Mammary epithelial cell (primary cell): ENCODE measurements at places on chromosomes 7 and 10. TPM values are rescaled to one million over a fixed set of nuclear protein-coding genes. Genes with fewer than 3 reads are reported as not detected.
A peak's percentile ranks its signal among the peaks of the same experiment; 100 is the strongest.

- no peak for DNase-seq
Measured at GRCh38 chr7:135736586-135737305, 8.8 kb upstream of the SLC13A4 start.

- DNase-seq = peak; percentile 82
Measured at GRCh38 chr7:122006687-122007086, 133.7 kb downstream of the PTPRZ1 start.

GRCh38 chr7:79334841-79335240, 118.6 kb downstream of the MAGI2 start:
- no peak for DNase-seq

DNA sequence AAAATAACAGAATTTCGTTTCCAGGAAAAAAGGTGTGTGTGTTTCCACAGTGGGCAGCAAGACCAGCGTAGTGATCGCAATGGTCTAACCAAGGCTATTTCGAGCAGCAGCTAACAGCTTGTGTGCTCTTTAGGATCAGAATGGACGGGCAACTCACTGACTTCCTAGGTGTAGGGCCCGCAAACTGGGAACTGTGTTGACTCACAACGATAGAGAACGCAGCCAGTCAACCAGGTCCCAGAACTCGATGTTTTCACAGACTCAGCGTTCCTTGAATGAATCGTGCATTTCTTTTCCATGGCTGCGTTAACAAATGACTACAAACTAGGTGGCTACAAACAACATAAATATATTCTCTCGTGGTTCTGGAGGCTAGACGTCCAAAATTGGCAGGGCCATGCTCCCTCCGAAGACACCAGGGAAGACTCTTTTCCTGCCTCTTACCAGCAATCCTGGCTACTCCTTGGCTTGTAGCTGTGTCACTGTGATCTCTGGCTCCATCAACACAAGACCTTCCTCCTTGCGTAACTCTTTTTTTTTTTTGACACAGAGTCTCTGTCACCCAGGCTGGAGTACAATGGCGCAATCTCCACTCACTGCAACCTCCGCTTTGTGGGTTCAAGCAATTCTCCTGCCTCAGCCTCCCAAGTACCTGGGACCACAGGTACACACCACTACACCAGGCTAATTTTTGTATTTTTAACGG, 39.1 kb downstream of the PODXL start:
- DNase-seq = no peak

DNA sequence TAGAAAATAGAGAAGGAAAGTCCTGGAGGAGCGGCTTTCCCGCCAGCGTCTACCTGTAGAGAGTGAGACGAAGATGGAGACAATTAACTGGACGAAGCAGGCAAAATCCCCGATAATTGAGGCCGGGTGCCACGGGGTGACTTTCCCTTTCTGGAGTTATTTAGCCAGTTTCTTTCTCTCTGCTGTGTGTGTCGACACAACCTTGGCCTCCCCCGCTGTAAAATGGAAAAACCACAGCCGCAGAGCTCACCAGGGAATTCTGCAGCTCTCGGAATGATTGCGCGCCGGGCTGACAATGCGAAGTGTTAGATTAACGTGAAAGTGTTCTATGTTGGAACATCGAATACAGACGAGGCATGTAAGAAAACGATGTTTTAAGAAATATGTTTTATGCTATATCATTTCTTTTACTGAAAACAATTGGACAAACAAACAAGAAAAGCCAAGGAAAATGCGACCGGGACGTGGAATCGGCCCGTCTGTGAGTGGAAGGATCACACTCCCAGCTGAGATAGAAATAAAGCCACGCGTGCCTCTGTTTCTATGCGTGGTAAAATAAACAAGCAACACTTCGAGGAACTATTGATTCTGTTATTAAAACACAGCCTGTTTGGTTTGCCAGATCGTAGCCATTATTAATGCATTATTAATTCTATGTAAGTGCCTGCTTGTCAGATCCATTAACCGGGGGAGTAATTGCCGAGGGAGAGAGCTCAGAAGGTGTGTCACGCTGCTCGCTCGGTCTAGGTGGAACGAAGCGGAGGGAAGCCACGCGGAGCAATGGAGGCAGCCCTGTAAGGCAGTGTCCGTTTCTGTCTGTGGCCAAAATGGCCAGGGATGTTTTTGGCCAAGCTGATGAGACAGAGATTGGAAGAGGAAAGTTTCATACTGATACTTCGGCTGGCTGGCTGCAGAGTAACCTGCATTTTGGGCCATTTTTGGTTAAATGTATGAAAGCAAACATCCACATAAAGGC, 129.4 kb downstream of the DNAJB6 start:
- no peak for DNase-seq

DNA sequence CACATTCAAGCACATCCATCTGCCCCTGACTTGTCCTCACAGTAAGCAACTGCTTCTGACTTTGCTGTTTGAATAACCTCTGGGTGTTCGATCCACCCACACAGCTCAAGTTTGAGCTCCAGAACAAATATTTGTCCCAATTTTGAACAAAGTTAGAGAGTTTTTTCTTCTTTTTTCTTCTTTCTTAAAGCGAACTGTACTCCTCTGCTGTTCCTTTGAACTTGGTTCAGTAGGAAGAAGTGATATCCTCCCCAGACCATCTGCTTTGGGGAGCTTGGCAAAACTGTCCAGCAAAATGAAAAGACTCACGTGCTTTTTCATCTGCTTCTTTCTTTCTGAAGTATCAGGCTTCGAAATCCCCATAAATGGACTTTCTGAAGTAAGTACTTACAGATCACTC, at the start of gene ITIH2:
ITIH2 (plus strand) TSS at position 177 of the 400 bp plus-strand sequence; CDS start at position 296, 119 bp downstream.
- no peak for DNase-seq

- DNase-seq = no peak
Measured at GRCh38 chr7:19585761-19586160, 123.1 kb downstream of the POLR1F start.

- DNase-seq = no peak
Measured at GRCh38 chr10:48607356-48608278, 2.7 kb upstream of the ARHGAP22 start.

GRCh38 chr10:131009791-131010190, 301.7 kb downstream of the TCERG1L start:
- DNase-seq = no peak

- peak; percentile 60 for DNase-seq
Measured at GRCh38 chr7:82572195-82572880, 128.8 kb upstream of the CACNA2D1 start.

DNA sequence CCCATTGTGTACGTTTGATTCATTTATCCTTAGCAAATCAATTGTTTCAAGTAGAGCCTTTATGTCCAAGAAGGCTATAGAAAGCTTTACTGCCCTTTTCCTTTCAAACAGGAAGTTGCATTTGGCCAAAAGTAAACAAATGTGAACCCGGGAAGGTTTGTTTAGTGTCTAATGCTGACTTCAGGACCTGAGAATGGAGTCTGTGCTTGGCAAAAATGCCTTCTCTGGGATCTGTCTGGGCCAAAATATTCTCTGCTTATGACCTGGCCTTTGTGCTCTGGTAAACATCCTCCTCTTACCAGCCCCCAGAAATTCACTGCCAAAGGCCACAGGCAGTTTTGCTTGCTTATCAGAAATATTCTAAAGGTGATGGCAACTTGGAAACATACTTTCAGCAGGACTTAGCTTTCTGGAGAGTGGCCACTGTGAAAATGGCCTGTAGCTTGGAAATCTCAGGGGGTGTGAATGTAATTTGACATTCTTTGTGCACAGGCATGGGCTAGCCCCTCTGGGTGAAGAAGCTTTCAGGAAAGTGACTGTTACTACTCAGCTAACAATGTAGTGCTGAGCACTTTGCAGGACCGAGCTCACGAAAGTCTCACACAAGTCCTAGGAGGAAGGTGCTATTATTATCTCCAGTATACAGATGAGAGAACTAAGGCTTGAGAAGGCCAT, 199.5 kb downstream of the PTEN start:
- no peak for DNase-seq

DNA sequence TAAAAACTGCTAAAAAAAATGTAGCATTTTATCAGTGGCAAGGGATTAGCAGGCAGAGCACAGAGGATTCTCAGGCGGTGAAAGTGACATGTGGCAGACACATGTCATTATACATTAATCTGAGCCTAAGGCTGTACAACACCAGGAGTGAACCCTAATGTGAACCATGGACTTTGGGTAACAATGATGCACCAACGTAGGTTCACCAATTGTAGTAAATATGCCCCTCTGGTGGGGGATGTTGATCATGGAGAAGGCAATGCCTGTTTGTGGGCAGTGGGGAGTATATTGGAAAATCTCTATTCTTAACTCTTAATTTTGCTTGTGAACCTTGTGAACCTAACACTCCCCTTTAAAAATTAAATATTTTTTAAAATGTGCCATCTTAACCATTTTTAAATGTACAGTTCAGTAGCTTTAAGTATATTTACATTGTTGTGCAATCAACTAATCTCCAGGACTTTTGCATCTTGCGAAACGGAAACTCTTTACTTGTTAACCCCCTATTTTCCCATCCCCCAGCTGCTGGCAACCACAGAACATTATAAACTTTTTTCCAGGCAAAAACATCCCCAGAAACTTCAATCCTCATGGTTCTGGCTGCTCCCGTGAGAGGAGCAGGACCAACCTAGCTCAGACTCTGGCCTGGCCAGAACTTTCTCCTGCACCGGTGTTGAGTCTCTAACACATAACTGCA, 29.9 kb downstream of the LRRC20 start:
- DNase-seq = no peak

DNA sequence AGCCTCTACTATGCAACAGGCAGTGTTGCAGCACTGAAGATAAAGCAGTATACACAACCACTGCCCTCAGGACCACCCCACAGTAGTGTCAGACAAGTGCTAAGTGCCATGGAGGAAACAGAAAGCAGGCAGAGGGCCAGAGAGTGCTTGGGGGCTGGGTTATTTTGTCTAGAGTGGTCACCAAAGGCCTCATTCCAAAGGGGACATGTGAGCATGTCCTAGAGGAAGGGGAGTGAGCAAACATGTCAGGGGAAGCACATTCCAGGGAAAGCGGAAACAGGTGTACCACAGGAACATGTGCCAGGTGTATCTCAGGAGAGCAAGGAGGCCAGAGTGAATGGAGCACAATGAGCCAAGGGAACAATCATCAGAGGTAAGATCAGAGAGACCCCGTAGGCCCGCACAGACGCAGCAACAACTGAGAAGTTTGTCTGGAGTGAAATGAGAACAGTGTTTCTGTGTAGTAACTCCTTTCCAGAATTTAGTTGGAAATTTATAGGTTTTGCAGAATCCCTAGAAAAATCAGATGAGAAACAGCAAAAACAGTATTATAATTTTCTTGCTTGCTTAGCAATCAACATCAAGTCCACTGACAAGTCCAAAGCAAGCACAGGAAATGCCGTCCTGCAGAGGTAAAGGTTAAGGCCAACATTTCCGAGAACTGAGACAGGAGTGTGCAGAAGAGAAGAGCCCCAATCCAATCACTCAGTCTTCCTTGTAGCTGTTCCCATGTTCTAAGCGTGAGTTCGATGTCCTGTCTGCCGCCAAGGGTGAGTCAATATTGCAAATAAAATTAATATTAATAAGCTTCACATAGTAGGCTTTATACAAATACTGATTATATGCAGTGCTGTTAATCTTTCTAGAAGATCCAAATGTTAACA, 67.3 kb downstream of the SGMS1 start:
- DNase-seq = no peak

DNA sequence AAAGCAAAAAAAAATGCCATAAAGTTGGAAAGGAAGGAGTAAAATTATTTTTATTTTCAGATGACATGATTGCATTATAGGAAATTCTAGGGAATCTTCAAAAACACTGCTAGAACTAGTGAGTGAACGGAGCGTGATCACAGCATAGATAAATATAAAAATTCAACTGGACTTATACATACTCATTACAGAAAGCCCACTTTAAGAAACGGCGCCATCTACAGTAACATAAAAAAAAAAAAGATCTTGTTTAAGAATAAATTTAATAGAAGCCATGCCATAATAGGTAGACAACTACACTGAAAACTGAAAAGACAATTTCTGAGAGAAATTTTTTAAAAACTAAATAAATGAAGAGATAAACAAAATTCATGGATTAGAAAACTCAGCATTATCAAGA, 623.1 kb upstream of the MGMT start:
- no peak for DNase-seq

GRCh38 chr10:85934586-85934985, 432.0 kb downstream of the GRID1 start:
- no peak for DNase-seq

GRCh38 chr10:128059982-128060293, 66.3 kb downstream of the MKI67 start:
- DNase-seq = no peak

- DNase-seq = no peak
Measured at GRCh38 chr7:132752431-132752830, 176.2 kb upstream of the PLXNA4 start.

Gene PIK3AP1
- total RNA-seq = not detected in 2 replicates

Gene FAM241B
- total RNA-seq = 14.0 and 15.1 TPM in 2 replicates

Gene PDE6C
- total RNA-seq = not detected in 2 replicates

Gene CDH23
- total RNA-seq = 0.17 TPM

Gene CDK1
- total RNA-seq = 22.0 and 49.3 TPM in 2 replicates
